ENCODE measurements at places on chromosomes 1 and 21.

DNA sequence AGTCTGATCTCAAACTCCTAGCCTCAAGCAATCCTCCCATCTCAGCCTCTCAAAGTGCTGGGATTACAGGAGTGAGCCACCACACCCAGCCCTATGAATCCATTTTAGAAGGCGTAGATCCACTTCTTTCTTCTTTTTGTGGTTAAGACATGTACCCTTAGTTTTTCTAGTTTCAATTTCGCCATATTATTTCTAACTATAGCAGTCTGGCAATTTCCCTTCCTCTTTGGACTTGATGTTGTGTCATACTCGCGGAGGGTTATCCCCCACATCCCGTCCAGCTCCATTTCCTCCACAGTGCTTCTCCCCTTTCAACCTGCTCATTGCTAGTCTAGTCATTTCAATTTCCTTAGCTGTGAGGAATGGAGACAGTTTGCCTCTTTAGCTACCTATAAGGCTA, 5.2 kb upstream of the LRRC8D start:
- DNase-seq, result no peak

- no peak for DNase-seq
These were observed 8.7 kb upstream of the TNFRSF14 start for GRCh38 chr1:2547210-2548067.

DNA sequence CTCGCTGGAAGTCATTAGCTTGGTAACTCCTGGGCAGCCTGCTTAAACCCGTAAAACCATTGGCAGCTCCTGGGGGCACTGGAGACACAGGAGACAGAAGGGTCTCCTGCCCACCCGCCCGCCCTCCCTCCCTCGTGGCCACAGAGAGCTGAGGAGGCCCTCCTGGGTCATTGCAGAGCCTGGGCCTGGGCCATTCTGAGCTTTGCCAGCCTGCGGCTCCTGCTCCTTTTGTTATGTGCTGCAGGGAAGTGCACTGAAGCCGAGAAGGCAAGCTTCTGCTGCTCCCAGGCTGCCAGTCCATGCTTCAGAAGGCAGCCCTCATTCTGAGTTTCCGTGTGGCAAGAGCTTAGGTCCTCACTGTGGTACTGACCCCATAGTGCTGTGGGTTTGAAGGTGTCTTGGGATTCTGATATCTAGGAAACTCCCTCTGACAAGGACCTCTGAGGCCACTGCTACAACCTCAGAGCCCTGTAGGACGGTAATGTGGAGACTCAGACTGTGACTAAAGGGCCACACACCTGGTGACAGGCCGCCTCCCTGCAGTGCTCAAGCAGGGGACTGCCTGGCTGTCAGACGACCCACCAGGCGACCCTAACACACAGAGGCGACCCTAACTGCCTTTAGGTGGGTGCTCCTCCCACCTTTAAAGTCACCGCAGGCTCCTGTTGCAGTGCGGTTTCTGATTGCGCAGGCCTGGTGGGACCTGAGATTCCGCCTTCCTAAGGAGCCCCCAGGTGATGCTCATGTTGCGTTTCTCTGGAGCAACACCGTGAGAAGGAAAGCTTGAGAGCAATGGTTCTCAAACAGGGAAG, 118.7 kb downstream of the IER5 start:
- no peak for DNase-seq

DNA sequence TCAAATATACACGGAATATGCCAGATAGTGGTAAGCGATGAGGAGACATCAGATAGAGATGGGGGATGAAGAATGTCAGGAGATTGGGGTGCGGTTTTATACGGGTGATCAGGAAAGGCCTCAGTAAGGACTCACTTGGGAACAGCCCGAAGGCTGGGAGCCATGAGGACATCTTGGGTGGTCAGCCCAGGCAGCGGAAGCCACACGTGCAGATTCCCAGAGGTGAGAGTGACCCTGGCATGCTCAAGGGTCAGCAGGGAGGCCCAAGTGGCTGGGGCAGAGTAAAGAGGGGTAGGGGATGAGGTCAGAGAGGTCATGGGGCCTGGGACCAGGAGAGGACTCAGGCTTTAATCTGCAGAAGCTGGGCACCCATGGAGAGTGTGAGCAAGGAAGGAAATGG, 106.6 kb downstream of the MATN1 start:
- DNase-seq, result no peak

DNA sequence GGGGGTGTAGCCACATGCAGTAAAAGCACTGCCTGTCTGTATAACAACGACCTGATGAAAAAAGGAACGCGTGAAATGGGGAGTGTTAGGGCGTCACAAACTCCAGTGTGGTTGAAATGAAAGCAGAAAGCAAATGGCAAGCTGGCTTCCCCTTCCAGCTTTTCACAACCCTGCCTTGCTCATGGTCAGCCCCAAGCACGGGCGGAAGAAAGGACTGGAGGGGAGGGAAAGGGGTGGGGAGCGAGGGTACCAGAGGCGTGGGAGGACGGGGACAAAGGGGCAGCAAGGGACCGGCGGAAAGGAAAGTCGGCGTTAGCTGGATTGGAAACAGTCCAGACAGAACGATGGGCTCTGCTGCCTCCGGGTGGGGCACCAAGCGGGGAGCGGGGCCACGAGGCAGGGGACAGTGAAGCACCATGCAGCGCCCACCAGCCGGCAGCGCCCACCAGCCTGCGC, 9.6 kb downstream of the VPS26C start:
- DNase-seq, result no peak

DNA sequence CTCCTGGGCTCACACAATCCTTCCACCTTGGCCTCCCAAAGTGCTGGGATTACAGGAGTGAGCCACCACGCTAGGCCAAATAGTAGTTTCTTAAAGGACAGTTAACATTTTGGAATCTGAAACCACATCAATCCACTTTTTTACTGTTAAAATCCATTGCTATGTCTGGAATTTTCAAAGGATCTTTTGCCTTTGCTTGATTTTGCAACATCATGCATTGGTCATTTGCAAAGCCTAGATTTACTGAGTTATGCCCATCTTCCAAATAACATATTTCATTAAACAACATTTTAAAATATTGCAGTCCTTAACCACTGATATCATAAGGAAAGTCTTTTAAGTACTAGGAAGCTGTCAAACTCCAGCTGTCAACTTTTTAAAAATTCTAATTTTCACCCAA, 3.3 kb downstream of the POGZ start:
- DNase-seq, result no peak

GRCh38 chr1:28494737-28495136, 11.1 kb upstream of the RCC1 start:
- DNase-seq, result no peak

DNA sequence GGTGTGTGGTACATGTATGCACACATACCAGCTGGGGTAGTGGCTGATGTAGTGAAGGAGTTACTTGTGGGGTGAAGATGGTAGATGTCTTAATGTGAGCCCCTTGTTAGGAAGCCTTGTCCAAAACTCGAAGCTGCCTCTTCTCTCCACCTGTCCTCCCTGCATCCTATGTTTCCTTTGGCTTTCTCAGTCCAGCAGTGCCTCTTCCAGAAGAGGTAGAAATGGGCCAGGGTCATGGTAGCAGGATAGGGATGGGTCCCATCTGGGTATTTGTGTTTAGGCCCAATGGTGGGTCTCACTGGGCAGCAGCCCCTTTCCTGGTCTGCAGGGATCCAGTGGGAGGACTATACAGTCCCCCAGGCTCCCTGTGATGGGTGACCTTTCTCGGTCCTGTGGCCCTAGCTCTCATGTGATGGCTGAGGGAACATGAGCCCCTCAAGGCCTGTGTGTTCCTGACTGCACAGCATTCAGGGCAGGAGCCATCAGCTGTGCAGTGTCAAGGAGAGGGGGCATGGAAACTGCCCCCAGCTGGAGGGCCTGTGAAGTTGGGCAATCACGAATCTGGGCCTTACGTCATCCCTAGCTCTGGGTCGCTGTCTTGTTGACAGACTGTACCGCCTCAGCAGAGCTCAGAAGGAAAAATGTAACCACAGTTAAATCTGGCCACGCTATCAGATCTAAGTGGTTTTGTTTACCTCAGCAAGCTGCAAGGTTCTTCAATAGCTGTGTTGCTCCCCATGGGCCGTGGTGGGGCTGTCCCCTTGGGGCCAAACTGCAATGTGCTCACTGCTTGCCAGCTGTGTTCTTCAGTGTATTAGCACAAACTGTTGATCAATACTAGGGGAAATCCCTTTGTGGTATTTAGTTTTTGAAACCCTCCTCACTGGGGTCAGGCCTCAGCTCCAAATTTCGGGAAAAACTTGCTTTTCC, 82.7 kb downstream of the NOS1AP start:
- no peak for DNase-seq

DNA sequence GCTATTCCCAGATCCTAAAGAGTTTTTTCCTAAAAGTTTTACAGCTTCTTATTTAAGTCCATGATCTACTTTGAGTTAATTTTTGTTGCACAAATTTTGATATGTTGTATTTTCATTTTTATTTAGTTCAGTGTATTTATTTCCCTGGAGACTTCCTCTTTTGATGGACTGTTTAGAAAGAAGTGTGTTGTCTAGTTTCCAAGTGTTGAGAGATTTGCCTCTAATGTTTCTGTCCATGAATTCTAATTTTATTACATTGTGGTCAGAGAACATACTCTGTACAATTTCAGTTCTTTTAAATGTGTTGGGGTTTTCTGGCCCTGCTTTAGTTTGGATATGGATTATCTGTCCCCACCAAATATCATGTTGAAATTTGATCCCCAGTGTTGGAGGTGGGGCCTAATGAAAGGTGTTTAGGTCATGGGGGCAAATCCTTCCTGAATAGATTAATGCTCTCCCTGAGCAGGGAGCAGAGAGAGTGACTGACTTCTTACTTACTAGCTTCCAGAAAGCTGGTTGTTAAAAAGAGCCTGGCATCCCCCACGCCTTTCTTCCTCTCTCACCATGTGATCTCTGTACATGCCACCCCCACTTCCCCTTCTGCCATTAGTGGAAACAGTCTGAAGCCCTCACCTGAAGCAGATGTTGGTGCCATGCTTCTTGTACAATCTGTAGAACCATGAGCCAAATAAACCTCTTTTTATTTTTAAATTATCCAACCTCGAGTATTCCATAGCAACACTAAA, 4.6 kb downstream of the CHD1L start:
- DNase-seq, result no peak

GRCh38 chr1:182869241-182869666, 30.1 kb downstream of the DHX9 start:
- DNase-seq, result no peak

GRCh38 chr1:161511018-161511755, 5.9 kb downstream of the FCGR2A start:
- no peak for DNase-seq

GRCh38 chr1:221159608-221160007, 280.4 kb downstream of the HLX start:
- DNase-seq, result no peak
